ENCODE measurements at places on chromosomes 11 and 22.

DNA sequence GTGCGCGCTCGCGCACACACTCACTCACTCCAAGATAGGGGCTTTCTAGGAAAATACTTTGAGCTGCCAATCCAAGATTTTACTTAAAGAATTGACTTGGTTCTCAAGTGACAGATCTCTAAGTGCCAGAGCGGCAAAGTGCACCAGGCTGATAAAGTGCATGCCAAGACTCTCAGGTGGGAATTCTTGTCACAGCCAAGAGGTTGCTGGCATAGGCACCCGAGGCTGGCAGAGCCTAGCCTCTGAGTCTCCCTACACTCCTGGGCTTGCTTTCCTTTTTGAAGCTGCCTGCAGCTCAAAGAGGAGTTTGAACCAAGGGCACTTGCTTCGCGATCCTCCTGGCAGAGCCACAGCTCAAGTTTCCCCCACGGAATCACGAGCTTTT, 2.5 kb upstream of the ADM start:
- DNase-seq, result no peak

GRCh38 chr11:70368961-70369360, 29.4 kb upstream of the CTTN start:
- no peak for DNase-seq

DNA sequence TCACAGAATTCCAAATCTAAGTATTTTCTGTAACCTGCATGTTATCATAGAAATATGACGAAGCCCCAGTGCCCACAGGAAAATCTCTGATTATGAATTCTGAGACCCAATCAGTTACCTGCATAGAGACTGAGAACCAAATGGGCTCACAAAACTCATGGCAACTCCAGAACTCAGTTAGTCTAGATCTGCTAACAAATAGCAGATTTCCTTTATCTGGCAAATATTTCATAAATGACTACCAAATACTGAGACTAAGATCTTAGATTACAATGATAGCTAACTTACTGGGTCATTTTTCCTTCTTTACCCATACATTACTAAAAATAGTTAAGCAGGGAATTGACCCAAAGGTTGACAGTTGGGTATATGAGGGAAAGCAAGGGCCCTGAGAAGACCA, 228.1 kb upstream of the FAT3 start:
- DNase-seq, result no peak

DNA sequence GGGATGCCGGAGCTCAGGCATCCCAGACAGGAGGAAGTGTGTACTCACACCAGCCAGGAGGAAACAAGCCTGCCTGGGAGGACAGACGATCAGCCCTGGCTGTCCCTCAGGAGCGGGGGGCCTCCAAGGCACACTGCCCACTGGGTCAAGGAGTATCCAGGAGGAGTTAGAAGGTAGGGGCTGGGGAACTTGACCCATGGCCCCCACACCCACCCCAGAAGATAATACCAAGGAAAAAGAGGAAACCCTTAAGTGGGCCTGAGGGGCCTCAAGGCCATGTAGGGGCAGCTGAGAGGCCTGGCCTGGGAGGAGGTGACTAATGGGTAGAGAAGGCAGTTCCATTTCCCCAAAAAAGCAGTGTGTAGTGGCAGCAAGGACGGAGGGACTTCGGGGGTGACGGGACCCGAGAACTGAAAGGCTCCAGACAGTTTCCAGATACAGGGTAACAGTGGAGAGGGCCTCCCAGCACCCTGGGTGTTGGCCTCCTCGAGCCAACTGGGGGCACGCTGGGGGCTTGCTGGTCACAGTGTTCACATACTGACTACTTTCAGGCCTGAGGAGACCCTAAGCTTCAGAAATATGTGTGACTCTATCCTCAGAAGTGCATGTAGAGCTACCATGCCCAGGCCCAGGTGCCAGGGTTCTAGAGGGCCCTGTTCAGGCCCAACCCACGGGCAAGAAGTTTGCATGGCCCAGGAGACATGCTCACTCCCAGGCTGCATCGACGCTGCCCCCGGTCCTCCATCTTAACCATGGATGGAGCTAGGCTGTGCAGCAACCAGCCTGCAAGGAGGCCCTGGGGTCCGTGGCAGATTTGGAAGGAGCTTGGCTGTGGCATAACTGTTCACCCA, 75.7 kb upstream of the PITPNB start:
- DNase-seq, result no peak

GRCh38 chr22:49693416-49693815, 134.3 kb downstream of the BRD1 start:
- no peak for DNase-seq

- no peak for DNase-seq
Measured at GRCh38 chr11:371051-371450, 1.8 kb downstream of the B4GALNT4 start.

GRCh38 chr11:118491041-118491440, 36.2 kb upstream of the TTC36 start:
- no peak for DNase-seq

DNA sequence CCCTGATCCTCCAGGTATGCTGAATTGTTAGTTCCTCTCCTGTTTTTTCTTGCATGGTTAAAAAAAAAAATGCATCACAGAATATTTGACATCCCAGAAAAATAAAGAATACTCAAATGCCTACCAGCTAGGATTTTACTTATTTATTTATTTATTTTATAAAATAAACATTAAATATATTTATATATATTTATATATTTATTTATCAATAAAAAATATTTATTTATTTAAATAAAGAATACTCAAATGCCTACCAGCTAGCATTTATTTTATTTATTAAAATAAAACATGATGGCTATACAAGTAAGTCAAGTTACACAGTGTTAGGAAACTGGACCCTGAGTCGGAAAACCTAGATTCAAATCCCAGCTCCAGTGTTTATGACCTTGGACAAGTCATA, 164.1 kb downstream of the NAV2 start:
- DNase-seq, result no peak

DNA sequence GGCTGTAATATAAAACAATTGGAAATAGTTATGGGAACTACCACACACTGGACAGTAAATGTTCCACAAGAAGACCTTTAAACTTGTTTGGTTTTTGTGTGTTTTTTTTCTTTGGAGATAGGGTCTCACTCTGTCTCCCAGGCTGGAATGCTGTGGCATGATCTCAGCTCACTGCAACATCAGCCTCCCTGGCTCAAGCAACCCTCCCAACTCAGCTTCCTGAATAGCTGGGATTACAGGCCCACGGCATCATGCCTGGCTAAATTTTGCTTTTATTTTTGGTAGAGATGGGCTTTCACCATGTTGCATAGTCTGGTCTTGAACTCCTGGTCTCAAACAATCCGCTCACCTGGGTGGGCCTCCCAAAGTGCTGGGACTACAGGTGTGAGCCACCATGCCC, 121.0 kb downstream of the MPPED2 start:
- DNase-seq, result no peak

DNA sequence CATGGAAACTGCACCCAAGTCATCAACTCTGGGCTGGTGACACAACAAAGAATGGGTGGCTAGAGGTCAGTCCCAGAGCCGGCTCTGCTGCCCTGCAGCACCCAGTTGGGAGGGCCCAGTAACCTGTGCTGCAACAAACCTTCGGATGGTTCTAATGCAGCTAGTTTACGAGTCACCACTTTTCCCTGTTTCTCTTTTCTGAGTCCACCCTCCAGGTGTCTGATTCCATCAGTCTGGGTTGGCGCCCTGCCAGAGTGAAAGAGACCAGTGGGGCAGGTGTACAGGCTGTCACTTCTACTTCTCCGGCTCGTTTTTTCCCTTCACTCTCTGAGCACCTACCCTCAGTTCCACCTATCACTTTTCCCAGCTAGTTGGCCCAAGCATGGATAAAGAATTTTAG, 572.9 kb downstream of the NTM start:
- no peak for DNase-seq

GRCh38 chr11:69834811-69835800, 15.9 kb upstream of the FGF3 start:
- DNase-seq, result no peak

DNA sequence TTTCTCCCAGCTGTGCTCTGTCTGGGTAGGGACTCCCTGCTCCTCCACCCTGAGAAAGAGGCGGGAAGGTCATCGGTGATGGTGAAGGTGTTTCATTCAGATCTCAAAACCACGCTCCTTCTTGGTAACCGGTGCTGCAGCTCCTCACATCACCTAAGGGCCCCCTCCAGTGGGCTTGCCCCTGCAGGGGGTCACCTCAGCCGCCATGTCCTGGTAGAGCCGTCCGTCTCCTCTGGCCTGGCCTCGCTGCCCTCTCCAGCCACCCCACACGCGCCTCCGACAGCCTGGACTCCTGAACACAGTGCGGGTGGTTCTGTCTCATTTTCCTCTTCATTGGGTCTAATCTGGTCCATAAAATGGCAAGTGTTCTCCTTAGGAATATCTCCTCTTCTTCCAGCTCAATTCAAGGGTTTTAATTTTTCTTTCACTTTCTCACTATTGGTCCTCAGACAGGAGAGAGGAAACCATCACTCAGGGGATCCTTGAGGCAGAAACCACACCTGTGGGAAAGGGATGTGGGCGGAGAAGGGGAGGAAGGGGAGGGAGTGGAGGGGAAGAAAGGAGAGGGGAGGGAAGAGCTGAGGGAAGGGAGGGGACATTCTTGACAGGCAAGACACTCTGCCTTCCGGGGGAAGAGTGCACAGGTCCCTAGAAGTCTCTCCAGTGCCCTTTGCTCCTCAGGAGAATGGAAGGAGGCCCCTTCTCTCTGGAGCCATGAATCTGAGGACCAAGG, 1338.4 kb downstream of the TBC1D22A start:
- no peak for DNase-seq

GRCh38 chr11:70720281-70720680, 322.0 kb downstream of the CTTN start:
- DNase-seq, result no peak

- no peak for DNase-seq
Measured at GRCh38 chr11:56855217-56855616, 106.7 kb upstream of the OR9G4 start.

DNA sequence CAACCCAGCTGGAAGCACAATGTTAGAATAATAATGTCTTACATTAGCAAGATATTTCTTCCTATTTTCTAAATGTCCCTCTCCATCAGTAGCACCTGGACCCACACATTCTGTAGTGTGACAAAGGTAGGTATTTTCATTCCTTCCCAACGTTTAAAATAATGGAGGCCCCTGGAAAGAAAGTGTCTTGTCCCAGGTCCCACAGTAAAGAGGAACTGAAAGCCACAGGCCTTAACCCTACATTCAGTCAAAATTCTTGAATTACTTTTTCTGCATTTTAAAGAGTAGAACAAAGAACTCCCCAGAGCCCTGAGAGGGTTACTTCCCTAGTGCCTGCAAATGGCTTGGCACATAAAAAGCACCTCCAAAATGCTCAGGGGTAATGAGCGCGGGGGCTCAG, 26.3 kb downstream of the OPCML start:
- DNase-seq, result no peak

DNA sequence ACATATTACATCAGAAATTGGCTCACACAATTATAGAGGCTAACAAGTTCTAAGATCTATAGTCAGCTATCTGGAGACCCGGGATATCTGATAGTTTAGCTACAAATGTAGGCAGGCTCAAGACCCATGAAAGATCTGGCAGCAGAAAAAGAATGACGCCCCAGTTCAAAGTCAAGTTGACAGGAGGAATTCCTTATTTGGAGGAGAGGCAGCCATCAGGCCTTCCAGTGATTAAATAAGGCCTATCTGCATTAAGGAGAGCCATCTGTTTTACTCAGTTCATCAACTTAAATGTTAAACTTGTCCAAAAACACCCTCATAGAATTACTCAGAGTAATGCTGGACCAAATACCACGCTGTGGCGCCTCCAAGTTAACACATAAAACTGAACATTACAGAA, 1402.6 kb downstream of the FAM181B start:
- DNase-seq, result no peak

DNA sequence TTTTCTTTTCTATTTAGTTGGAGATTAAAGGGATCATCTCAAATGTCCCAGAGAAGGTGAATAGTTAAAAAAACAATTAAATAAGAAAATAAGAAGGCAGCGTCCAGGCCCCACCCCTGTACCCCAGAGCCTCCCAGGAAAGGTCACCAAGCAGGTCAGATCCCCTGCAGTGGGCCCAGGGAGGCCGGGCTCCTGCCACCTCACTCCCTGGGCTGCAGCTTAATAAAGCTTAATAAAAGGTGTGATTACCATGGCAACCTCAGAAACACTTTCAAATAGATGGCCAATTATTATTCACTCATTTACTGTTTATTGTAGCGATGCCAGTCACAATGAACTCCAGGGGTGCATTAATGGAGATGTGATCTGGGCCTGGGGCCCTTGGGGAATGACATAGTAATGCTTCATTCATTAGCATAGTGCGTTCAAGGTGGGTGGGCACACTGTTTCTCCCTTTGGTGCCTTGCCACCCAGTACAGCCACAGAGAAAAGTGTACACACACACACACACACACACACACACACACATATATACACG, 386.2 kb downstream of the CADM1 start:
- DNase-seq, result no peak

- DNase-seq, result no peak
Measured at GRCh38 chr11:78331711-78332110, 85.9 kb downstream of the GAB2 start.

DNA sequence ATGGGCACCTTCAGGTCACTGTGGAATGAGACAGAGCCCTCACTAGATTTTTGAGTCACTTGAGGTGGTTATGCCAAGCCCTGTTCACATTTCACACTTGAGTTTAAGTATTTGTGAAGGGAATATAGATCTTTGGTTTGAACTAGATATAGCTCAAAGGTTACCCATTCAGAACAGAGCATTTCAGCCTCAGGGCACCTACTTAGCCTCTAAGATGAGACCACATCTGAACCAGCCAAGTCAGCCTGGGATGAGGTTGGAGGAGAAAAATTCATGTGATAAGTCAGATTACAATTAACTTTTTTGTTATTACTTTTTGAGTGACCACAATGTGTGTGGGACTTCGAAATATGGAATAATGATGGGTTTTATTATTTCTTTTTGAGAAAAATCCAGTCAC, 127.8 kb downstream of the TEAD1 start:
- no peak for DNase-seq

- no peak for DNase-seq
Measured at GRCh38 chr11:19332476-19332875, 91.7 kb upstream of the E2F8 start.

GRCh38 chr11:43138621-43139140, 173.1 kb upstream of the API5 start:
- no peak for DNase-seq
